ENCODE measurements at places on chromosomes 7 and 10. TPM values are rescaled to one million over a fixed set of nuclear protein-coding genes. Genes with fewer than 3 reads are reported as not detected.

MKLN1 gene
- 103 TPM for total RNA-seq

PPP1R9A gene
- total RNA-seq: 96.4 TPM

GSAP gene
- total RNA-seq: 17.0 TPM

HOXA9 gene
- total RNA-seq: not detected
